T-helper 1 cell (primary cell): ENCODE measurements at places on chromosomes 1 and 21.
A peak's percentile ranks its signal among the peaks of the same experiment; 100 is the strongest.

- DNase-seq = no peak
Measured at GRCh38 chr1:58576727-58577653, at the start of gene TACSTD2. TACSTD2 (minus strand) TSS chr1:58577252; CDS start chr1:58577156, 96 bp downstream.

GRCh38 chr1:58869638-58870297, 85.9 kb upstream of the JUN start:
- DNase-seq = no peak

GRCh38 chr1:42179275-42179674, 14.7 kb upstream of the GUCA2A start:
- DNase-seq = no peak

DNA sequence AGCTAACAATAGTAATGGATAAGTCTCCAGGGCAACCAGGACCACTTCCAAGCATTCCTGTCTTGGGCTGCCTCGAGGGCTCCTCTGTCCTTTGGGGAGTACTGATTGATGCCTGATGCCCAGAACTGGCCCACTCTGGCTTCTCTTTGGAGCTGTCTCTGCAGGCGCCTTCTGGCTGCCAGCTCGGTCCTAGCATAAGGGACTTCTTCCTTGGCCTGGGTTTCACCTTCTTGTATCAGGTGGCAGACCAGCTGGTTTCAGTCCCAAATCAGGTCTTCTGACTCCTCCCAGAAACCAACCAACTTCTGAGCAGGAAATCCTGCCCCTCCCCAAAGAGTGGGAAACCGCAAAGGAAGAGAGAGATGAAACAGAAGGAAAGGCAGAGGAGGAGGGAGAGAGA, 10.6 kb downstream of the G0S2 start:
- no peak for DNase-seq

GRCh38 chr1:20197329-20197791, 11.0 kb upstream of the PLA2G2C start:
- no peak for DNase-seq

GRCh38 chr1:224199679-224200078, 16.6 kb downstream of the DEGS1 start:
- DNase-seq = no peak

DNA sequence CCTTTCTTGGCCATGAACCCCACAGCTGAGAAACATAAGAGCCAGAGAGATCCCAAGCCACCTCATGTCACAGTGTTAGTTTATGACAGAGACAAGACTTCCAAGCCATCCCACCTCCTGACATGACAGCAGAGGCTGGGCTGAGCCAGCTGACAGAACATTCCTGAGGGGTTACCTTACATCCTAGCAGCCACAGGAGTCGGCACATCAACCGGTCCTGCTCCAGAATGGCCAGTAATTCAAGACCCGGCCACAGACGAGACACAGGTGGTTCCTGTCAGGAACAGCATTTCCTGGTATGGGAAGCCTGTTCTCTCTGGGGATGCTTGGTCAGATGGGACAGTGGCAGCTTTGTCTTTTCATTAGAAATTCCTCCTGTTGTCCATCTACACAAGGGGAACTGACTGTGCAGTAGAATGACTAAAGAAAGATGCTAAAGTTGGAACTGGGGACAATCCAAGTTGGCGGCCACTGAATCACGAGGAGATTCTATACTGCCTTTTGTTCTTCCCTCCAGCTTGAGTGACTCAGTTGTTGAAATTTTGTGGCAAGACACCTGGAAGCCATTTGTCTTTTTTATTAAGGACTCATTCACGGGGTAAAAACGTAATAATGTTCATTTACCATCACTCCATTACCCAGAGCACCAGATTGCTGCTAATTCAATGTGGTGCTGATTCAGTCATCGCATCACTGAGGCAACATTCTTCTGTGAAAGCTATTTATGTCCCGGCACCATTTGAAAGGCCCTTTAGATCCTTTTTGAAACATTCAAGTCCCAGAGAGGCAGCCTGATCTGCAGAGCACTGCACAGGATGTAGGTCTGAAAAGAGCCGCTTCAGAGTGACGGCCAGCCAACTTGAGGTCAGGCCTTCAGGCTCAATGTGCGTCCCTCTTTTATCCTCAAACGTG, 37.2 kb upstream of the NPL start:
- DNase-seq = no peak

- DNase-seq = peak; percentile 38
Measured at GRCh38 chr1:1629430-1630190, 2.4 kb upstream of the MMP23B start.

- DNase-seq = no peak
Measured at GRCh38 chr1:234611847-234612351, 1.9 kb upstream of the IRF2BP2 start.

DNA sequence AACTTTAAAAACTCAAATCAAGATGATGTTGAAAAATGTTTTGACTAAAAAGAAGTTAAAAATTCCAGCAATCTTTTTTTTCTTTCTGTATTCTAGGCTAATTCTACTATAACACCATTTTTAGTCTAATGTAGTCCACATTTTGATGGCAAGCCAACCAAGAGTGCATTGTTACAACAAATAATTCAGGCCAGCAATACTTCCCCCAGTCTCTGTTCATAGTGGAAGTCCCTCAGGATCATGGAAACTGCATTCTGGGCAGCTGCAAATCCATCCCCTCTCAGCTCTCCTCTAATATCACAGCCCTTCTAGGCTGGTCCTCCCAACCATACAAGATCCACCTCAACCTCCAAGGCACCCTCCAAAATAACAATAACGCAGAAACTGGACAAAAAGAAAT, 7.8 kb upstream of the CD58 start:
- DNase-seq = no peak

DNA sequence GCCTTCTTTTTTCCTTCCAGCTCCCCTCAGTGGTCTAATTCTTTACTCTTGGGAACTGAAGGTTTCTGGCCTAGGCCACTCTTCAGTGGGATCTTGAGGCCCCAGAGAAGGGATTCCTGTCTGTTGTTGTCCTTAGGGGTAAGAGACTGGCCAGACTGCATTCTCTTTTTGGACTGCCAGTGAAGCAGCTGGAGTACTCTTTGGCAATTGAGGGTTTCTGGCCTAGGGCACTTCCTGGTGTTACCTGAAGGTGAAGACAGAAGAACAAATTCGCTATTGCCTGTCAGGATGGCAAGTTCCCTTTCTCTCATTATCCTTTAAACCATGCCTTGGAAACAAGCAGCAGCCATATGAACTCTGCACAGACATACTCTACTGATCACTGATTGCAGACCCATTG, 286.6 kb upstream of the ZP4 start:
- DNase-seq = no peak

- DNase-seq = no peak
Measured at GRCh38 chr1:71916894-71917293, 365.4 kb downstream of the NEGR1 start.

GRCh38 chr21:43333298-43334062, 93.5 kb downstream of the SIK1 start:
- no peak for DNase-seq

DNA sequence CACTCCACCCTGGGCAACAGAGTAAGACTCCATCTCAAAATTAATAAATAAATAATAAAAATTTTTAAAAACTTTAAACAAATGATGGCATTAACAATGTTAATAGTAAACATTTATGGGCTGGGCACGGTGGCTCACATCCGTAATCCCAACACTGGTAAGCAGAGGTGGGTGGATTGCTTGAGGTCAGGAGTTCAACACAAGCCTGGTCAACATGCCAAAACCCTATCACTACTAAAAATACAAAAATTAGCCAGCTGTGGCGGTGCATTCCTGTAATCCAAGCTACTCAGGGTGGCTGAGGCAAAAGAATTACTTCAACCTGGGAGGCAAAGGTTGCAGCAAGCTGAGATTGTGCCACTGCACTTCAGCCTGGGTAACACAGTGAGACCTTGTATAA, 9.0 kb upstream of the L1TD1 start:
- no peak for DNase-seq

DNA sequence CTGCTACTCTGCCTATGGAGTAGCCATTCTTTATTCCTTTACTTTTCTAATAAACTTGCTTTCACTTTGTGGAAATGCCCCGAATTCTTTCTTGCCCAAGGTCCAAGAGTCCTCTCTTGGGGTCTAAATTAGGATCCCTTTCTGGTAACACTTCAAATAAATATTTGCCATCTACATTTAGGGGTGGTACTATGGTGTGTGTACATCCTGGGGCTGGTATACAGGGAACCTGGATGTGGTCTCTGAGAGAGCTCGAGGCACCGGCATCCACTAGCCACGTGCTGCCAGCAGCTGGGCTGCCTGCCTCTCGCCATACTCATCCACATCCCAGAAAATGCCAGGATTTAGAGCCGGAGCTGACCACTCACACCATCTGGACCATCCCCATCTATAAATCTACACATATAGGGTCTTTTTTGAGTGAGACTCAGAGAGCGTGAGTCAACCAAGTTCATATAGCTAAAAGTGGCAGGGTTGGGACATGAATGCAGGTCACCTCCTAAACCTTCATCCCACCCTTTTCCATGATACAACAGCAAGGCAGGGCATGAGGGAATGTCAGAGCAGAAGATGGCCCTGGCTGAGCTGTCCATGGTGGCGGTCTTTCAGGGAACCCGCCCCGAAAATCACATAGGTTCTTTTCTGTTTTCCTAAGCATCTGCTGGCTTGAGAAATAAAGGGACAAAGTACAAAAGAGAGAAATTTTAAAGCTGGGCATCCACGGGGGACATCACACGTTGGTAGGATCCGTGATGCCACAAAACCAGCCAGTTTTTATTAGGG, 76.6 kb upstream of the F3 start:
- no peak for DNase-seq

DNA sequence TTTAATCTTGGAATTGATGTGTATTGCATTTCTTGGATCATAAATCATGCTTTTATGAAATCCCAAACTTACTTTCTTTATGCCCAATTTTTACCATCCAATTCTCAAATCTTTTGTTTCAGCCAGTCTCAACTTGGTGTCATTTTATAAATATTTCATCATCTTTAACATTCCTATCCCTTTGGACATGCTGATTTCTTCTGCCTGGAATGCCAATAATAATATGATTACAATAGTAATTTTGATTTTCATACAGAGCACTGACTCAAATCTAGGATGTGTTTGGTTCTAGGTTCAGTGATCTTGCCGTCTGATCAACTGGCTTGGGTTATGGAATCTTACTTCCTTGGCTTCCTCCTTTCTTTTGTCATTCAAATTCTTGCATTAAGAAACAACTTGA, 12.8 kb downstream of the RRP15 start:
- no peak for DNase-seq

DNA sequence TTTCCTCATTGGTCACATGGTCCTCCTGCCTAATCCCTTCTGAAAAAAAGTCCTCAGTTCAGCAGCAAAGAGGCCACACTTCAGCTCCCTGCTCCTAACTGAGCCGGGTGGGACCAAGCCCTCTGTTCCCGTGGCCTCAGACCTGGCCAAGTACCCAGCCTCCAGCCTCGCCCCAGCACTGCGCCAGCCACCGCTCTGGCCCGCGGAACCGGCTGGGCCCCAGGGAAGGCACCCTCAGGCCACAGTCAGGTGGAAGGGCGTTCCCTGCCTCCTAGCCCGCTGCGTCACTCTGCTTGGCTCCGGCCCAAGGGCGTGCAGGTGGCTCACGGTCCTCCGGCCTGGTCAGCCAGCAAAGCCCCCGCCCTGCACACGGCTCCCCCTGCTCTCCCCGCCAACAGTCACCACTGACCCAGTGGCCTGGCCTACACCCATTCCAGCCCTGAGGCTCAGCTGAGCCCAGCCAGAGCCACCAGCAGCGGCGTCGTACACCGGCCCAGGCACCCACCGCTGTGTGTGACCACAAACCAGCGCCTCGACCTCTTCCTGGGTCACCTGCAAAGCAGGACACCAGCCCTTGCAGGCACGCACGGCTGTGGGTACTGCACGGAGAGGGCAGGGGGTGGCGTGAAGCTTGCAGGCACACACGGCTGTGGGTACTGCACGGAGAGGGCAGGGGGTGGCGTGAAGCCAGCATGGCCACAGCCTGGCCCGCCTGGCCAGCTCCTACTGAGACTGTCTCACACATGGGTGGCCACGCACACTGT, 19.4 kb downstream of the NADK start:
- no peak for DNase-seq
